ENCODE measurements at places on chromosomes 1 and 21.

DNA sequence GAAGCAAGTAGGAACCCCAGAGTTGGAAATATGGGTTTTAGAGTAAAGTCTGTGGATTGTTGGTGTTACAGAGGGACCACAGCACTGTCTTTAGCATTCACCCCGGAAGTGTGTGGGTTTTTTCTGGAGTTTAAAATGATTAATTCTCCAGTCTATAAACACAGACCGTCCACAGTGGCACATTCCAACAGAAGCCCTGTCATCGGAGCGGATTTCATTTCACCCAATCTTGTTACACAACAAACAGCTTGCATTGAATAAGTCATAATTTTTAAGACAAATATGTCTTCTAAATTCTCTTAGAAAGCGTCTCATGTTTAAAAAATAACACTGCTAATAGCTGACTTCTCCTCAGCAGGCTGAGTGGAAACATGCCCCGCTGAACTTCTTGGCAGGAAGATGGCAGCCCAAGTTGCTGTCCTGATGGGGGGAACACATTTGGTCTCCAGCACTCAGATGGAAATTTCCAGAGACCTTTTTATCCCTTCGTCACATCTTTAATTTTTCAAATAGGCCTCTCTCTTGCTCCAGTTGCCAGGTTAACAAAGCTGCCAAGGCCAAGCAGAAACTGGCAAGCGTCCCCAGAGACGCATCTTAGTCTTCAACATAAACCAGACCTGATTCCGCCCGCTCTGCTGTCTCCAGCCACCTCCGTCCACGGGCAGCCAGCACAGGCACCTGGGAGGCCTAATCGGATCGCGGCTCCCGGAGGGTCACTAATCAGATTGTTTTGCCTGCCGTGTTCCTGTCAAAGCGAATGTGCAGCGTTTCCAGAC is 28.8 kb upstream of the SLC19A1 start:
- DNase-seq, result no peak

- no peak for DNase-seq
These were observed 11.6 kb upstream of the PARP1 start for GRCh38 chr1:226419284-226420029.

DNA sequence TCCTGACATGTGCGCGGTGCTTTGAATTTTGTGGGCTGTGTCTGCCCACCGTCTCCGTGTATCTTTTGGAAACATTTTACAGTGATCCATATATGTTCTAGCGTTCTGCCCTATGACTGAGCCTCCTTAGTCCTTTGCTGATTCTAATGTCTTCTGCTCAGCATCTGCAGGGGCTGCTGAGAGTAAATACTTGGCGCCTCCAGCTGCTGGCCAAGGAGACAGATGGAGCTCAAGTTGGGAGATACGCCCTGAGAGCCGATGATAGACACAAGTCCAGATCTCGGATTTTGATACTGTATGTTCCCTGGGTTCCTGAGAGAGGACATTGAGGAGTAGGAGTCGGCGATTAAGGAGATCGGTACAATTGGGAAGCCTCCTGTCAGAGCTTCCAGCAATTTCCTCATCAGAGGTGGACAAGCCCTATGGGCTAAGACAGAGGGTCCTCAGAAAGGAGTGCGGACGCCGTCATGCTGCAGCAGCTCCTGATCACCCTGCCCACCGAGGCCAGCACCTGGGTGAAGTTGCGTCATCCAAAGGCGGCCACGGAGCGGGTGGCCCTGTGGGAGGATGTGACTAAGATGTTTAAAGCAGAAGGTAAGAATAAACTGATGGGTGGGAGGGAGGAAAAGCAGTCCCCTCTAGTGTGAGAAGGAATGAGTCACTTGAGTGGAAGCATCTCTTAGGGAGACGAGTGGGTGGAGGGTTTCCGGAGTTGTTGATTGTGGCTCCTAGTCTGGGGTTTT is 390 bp downstream of the ZFP69B start:
- peak; percentile 86 for DNase-seq

DNA sequence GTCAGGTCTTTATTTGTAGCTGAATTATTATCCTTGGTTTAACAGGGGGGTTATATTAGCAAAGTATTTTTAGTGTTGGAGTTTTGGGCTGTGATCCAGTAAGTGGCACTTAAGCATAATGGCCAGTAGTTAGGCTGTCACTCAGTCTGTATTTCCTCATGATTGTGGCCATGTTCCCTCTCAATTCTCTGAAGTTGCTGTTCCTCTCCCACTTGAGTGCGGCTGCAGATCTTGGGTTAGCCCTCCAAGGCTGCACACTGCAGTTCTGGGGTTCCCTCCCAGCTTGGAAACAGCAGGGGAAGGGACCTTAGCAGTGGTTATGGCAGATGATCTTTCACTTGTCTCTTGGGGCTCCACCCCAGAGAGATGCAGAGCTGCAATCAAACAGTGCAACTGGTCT is 23.2 kb upstream of the DENND1B start:
- no peak for DNase-seq

- no peak for DNase-seq
These were observed 10.2 kb downstream of the KRTAP20-3 start for GRCh38 chr21:30652891-30653290.

DNA sequence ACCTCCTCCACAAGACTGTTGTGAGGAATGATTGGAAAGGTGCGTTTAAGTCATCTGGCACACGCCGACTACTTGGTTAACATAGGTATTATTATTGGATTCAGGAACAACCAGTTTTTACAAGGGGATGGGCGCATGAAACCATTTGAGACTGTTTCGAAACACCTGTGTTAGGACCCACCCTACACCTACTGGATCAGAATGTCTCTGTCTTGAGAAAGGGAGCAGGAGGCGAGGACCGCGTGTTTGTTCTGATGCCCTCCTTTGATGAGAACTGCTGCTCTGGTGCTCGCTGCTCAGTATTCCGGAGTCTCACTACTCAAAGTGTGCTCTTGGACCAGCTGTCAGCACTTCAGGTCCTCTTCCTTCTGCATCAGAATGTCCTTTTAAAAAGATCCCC is 7.3 kb downstream of the H6PD start:
- no peak for DNase-seq

DNA sequence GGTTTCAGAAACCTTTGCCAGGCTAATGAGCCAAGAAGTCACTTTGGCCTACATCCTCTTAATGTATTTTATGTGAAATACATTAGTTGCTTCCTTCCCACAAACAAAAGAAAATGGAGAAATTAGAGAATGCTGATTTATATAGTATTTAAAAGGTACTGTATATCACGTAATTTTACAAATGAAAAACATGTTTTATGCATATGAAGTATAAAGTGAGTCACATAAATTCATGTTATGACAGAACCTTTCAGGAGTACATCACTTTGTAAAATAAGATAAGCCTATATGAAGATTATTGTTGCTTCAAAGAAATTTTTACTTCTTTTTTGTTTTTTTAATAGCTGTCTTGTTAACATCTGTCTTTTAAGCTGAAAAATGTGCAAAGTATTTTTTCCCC is 4.6 kb downstream of the DR1 start:
- DNase-seq, result no peak

DNA sequence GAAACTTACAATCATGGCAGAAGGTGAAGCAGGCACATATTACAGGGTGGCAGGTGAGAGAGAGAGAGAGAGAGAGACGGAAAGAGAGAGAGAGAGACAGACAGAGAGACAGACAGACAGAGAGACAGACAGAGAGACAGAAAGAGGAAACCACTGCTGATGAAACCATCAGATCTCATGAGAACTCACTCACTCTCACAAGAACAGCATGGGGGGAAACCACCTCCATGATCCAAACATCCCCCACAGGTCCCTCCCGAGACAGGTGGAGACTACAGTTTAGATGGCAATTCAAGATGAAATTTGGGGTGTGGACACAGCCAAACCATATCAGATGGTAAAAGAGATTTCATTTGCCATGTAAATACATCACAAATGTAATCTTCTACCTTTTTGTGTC is 708.1 kb downstream of the MRPL39 start:
- no peak for DNase-seq
